Peyer's patch (tissue), 4 donors: ENCODE measurements at places on chromosomes 7 and 10. TPM values are rescaled to one million over a fixed set of nuclear protein-coding genes. Genes with fewer than 3 reads are reported as not detected.

DNA sequence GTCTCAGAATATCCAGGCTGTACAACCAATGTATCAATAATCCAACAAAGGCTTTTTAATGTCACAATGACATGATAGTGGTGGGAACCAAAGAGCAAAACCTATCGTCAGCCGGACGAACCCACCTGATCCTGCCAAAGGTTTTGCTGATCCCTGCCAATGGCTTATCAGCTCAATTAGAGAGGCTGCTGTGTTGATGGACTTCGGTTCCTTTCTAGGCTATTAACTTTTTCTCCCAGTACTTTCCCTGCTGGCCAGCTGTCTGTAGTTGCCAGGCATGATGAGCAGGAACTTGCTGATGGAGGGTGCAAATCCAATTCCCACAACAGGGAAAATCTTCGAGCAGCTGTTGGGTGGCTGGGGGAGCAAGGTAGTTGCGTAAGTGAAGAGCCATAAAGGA is 2.4 kb downstream of the LMOD2 start:
- no peaks in the 10 kb centered on the region for H3K36me3 ChIP-seq
- no peak for DNase-seq
- H3K27me3 ChIP-seq: no peaks in the 10 kb centered on the region
- no peak overlapping the region for H3K4me3 ChIP-seq

- H3K27ac ChIP-seq: no peak overlapping the region
- no peak for DNase-seq
- peaks cover 9% of the 10 kb centered on the region for H3K4me1 ChIP-seq
- H3K36me3 ChIP-seq: peaks cover 15% of the 10 kb centered on the region
- no peaks in the 10 kb centered on the region for H3K27me3 ChIP-seq
- no peak overlapping the region for H3K4me3 ChIP-seq
Measured at GRCh38 chr7:92729172-92729571, 107.2 kb downstream of the CDK6 start.

- DNase-seq: no peak
- H3K4me1 ChIP-seq: no peaks in the 10 kb centered on the region
- H3K27ac ChIP-seq: no peak overlapping the region
- no peaks in the 10 kb centered on the region for H3K27me3 ChIP-seq
- H3K4me3 ChIP-seq: no peak overlapping the region
- no peaks in the 10 kb centered on the region for H3K36me3 ChIP-seq
Measured at GRCh38 chr10:21021843-21022594, 124.9 kb upstream of the NEBL start.

NUTM2D gene
- 1.6 TPM for total RNA-seq

- DNase-seq: no peak
- no peak overlapping the region for H3K4me3 ChIP-seq
- H3K27me3 ChIP-seq: no peaks in the 10 kb centered on the region
- H3K36me3 ChIP-seq: no peaks in the 10 kb centered on the region
Measured at GRCh38 chr7:48033922-48034321, 1.4 kb upstream of the C7orf57 start.

MOGAT3 gene
- total RNA-seq: 91.4 TPM

DNA sequence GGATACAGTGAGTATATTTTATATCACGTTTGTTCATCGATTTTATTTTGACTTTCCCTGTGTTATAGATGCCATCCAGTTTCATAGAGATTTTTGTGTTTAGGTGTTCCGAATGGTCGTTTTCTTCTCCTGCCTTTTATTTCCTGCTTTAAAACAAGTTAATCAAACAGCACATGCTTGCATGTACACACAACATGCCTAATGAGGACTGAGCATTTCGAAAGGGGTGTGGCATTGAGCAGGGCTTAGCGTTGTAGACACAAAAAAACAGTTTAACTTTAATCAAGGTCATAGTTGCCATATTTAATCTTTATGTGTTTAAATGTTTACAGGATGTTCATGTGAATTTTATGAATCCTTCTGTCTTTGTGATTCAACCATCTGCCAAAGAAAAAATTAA is 430.5 kb upstream of the GALNT17 start:
- no peak overlapping the region for H3K4me3 ChIP-seq
- no peak overlapping the region for H3K27ac ChIP-seq
- H3K4me1 ChIP-seq: no peaks in the 10 kb centered on the region
- H3K27me3 ChIP-seq: no peaks in the 10 kb centered on the region
- DNase-seq: no peak

DNA sequence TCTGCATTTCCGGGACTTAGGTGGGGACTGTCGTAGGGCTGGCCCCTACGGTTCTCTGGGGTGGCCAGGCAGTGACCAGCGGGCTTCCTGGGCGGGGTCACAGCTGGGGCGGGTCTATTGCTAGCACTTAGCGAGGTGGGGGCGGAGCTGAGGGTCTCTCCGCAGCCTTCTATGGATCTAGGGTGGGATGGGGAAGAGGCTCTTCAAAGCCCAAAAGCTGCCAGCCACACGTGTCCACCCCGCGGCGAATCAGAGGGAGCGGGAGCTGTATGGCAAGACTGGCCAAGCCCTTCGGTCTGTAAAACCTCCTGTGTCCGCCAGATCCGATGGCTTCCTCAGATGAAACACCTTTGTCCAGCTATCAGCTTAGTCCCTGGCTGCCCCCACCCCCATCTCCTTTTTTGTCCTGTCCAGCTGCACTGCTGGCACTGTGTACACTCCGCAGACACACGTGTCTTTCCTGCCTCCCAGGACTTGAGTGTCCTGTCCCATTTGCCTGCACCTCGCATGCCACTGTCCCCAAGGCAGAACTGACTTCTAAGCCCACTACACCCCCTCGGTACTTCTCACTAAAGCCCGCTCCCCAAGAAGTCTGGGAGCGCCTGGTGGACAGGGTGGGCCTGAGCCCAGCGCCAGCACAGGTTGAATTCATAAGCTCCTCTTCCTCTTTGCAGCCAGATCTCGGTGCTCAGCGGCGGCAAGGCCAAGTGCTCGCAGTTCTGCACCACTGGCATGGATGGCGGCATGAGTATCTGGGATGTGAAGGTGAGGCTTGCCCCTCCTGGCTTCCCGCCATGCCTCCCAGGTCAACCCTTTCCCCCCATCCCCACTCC is 14.8 kb downstream of the PDAP1 start:
- H3K36me3 ChIP-seq: peaks cover 81% of the 10 kb centered on the region
- H3K27ac ChIP-seq: peak overlapping the region; percentile 80
- H3K27me3 ChIP-seq: no peaks in the 10 kb centered on the region

DNA sequence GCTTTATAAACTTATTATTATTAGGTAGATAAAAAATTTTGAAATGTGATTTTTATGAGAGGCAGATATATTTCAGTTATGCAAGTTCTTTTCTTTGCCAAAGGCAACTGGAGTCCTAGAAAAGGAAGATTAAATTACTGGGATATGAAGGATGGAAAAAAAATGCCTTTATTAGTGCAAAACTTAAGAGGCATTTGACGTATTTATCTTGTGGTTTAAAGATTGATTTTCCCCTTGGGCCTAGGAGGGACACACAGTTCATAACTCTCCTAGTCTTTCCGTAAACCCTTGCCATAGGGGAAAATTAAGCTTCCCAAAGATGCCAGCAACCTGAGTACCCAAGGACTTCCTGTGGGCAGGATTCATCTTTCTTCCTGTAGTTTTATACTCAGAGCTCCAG is 3.1 kb upstream of the STEAP4 start:
- H3K27ac ChIP-seq: no peak overlapping the region
- H3K36me3 ChIP-seq: no peaks in the 10 kb centered on the region
- no peaks in the 10 kb centered on the region for H3K27me3 ChIP-seq
- no peak for DNase-seq
- H3K4me3 ChIP-seq: no peak overlapping the region
- no peaks in the 10 kb centered on the region for H3K4me1 ChIP-seq

DNA sequence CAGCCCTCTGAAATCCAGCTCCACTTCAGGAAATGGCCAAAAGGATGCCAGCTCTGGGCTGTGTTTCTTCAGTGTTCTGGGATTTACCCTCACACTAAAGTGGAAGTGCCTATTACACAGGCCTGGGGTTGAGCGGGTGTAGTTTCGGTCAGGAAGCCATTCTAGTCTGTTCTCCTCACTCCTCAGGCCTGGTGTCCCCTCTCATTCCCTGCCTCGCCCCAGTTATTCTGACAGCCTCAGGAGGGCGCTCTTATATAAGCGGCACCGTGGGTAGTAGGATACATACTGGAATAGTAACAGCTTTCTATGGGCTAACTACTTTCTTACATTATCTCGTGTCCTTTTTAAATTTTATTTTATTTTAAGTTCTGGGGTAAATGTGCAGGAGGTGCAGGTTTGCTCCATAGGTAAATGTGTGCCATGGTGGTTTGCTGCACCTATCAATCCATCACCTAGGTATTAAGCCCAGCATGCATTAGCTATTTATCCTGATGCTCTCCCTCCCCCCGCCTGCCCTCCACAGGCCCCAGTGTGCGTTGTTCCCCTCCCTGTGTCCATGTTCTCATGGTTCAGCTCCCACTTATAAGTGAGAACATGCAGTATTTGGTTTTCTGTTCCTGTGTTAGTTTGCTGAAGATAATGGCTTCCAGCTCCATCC is 12.2 kb upstream of the LGI1 start:
- H3K36me3 ChIP-seq: no peaks in the 10 kb centered on the region
- no peak overlapping the region for H3K27ac ChIP-seq
- no peak overlapping the region for H3K4me3 ChIP-seq
- H3K27me3 ChIP-seq: no peaks in the 10 kb centered on the region
- DNase-seq: no peak
- no peaks in the 10 kb centered on the region for H3K4me1 ChIP-seq

DNA sequence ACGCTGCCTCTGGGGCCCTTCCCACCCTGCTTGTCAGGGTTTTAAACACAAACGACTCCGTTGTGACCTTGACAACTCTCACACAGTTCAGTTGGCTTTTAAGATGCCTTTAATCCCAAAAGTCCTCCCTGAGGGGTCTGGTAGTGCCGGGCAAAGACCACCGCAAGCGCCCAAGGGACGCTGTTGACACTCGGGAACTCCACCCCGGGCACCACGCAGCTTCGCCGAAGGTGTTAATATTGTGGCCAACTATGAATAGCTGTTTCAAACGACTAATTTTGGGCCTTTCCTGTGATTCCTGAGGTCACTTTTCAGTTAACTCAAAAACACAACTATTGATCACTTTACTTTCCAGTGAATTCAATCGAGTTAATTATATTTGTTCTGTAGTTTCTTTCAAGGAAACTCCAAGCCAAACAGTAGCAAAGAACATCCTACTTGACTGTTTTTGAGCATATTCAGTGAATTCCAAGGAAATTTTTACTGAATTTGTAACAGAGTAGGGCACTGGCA is 958 bp upstream of the ESYT2 start:
- DNase-seq: no peak
- no peaks in the 10 kb centered on the region for H3K4me1 ChIP-seq
- peak overlapping the region; percentile 79 for H3K4me3 ChIP-seq
- H3K27ac ChIP-seq: peak overlapping the region; percentile 97
- H3K27me3 ChIP-seq: no peaks in the 10 kb centered on the region

TFR2 gene
- total RNA-seq: not detected

DNA sequence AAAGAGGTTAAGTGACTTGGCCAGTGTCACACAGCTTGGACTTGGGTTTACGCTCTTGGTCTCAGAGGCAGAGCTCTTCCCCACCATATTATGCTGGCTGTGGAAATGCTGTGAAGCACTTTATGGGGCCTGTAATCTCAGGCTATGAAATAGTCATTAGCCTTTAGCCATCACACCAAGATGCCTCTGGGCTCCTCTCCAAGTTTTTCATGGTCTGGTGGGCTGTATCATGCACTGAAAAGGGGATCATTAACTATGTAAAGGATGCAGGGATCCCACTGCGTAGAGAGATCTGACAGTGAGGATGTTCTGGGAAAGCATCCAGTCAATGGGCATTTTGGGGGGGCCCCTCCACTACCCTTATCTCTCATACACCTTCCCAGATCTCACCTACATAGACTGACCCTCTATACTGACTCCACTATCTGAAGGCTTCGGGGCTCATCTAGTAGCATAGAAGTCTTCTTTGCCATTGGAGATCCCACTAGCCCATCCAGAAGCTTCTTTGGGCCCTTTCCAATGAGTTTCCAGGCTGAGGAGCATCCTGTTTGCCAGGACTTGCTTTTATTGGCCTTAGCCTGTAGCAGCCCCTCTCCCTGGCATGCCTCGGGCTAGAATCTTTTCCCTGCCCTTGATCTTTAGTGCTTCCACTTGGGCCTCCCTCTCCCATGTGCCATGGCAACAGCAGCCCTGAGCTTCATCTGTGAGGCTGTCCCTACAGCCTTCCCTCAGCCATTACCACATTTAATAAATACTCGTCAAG is 19.6 kb downstream of the FRMPD2 start:
- no peak for DNase-seq
- H3K27me3 ChIP-seq: no peaks in the 10 kb centered on the region
- no peaks in the 10 kb centered on the region for H3K4me1 ChIP-seq
- H3K27ac ChIP-seq: no peak overlapping the region
- H3K4me3 ChIP-seq: no peak overlapping the region

- no peak for DNase-seq
- H3K4me3 ChIP-seq: no peak overlapping the region
- H3K4me1 ChIP-seq: no peaks in the 10 kb centered on the region
- H3K27me3 ChIP-seq: no peaks in the 10 kb centered on the region
- H3K27ac ChIP-seq: no peak overlapping the region
Measured at GRCh38 chr7:45130910-45131309, 19.4 kb upstream of the TBRG4 start.

CUBN gene
- total RNA-seq: 2.5 TPM

CDC14C gene
- not detected for total RNA-seq

DNA sequence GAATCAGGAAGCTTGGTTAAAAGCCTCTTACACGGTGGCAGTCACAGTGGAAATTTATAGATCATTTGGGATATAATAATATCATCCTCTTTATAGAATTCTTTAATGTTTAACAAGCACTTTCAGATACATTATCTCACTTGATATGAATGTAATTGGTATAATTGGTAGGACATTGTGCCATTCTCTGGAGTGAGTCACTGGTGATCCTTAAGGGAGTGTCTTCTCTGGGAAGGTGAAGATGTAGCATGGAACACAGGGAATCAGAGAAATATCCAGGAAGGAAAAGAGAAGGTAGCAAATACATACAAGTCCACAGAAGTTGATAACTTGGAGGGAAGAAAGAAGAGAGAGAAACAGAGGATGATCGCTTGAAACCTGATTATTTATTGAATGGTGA is 9.8 kb downstream of the PTPRZ1 start:
- H3K4me3 ChIP-seq: no peak overlapping the region
- H3K4me1 ChIP-seq: no peaks in the 10 kb centered on the region
- no peaks in the 10 kb centered on the region for H3K27me3 ChIP-seq
- DNase-seq: no peak
- no peaks in the 10 kb centered on the region for H3K36me3 ChIP-seq

IL6 gene
- not detected for total RNA-seq

- peaks cover 7% of the 10 kb centered on the region for H3K36me3 ChIP-seq
- no peak overlapping the region for H3K4me3 ChIP-seq
- no peak overlapping the region for H3K27ac ChIP-seq
- no peaks in the 10 kb centered on the region for H3K4me1 ChIP-seq
- no peak for DNase-seq
Measured at GRCh38 chr10:124509880-124510632, 48.4 kb downstream of the LHPP start.
